ENCODE measurements at places on chromosomes 13 and 19.
A peak's percentile ranks its signal among the peaks of the same experiment; 100 is the strongest.

DNA sequence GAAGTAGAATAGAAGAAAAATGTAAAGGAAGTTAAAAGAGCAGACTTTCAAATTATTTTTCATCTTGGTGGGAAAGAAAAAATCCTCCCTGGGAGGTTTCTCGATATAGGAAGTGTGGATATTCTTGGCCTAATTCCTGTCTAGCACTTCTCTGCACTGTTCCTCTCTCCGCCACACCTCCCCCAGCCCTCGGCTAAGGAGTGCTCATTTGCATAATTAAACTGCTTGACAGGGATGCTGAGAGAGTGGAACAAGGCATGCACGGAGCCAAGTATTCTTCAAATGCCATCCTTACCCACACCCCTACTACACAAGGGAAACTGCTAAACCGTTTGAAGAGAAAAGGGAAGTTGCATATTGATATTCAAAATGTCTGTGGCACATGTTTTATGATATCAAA, 511.0 kb upstream of the HTR2A start:
- no peak for DNase-seq

- DNase-seq, result no peak
Observed at GRCh38 chr13:41854758-41855157, 106.2 kb downstream of the VWA8 start.

- peak; percentile 3 for DNase-seq
Observed at GRCh38 chr19:9406798-9407352, 28.5 kb downstream of the ZNF266 start.

DNA sequence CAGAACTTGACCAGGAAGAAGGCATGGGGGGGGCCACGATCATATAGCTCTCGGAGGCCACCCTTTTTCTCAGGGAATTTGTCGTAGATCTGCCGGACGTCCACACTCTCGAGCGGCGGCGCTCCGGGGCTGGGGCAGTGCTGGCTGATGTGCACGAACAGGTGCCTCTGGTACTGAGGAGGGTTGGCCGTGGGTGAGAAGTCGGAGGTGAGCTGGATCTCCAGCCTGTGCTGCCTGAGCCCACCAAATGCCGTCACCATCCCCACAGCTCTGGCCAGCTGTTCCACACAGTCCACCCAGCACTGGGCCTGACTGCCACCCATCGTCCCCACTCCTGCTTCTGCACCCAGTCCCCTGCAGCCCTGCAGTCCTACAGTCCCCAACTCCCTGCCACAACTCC, 12.0 kb downstream of the CD37 start:
- DNase-seq, result no peak

- no peak for DNase-seq
Observed at GRCh38 chr13:21071015-21071414, 9.6 kb upstream of the LATS2 start.

DNA sequence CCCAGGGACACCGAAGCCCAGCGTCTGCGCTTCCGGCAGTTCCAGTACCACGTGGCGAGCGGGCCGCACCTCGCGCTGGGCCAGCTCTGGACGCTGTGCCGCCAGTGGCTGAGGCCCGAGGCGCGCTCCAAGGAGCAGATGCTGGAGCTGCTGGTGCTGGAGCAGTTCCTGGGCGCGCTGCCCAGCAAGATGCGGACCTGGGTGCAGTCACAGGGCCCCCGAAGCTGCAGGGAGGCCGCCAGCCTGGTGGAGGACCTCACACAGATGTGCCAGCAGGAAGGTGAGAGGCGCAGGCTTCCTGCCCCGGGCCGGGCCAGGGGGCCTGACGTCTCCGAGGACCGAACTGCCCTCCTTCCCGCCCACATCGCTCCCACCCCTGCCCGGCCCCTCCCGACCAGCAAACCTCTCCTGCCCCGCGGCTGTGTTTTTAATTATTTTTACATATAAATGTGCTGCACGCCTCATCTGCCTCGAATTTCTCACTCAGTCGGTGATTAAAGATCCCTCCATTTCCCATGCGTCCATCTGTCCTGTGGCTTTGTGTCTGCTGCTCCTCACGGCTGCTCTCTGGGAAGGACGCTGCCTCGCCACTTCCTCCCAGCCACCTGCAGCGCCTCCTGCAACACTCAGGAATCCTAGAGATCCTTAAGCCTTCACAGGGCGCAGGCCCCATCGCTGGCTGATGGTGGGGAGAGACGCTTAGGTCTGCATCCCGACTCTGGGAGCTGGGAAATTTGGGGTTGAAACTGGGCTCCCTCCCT, 4.3 kb downstream of the ZSCAN1 start:
- no peak for DNase-seq

GRCh38 chr19:7899751-7900378, 3.8 kb upstream of the MAP2K7 start:
- DNase-seq, result no peak

GRCh38 chr13:83204886-83205285, 677.4 kb downstream of the SLITRK1 start:
- no peak for DNase-seq

DNA sequence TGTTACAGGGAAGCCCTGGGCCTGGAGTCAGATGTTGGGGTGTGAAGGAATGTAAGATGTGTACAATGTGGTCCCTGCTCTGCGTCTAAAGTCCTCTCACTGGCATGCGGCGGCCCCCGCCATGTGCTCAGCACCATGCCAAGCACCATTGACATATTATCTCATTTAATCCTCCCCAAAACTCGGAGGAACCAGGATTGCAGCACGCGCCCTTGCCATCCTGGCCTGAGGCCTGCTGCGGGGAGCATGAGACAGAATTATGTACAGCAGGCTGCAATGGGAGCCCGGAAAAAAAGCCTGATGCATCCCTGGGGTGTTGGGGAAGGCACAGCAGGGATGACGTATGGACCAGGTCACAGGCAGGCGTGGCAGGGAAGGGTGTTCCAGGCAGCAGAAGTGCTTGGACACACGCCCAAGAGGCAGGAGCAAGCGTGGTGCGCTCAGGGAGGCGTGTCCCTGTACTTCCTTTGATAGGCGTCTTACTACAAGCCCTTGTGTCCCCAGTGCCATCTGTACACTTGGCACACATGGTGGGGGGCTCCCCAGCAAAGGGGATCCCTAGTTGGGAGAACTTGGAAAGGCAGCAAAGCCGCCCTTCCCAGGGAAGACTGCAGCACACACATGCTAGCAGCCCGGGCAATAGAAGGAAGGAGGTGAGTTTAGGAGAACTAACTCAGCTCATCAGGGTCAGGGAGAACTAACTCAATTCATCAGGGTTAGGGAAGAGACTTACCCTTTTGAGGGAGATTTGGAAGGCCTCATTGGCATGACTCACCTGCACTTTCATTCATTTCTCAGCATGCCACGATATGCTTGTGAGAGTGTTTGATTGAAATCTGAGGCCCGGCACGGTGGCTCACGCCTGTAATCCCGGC, 3.4 kb downstream of the EVI5L start:
- DNase-seq, result no peak

DNA sequence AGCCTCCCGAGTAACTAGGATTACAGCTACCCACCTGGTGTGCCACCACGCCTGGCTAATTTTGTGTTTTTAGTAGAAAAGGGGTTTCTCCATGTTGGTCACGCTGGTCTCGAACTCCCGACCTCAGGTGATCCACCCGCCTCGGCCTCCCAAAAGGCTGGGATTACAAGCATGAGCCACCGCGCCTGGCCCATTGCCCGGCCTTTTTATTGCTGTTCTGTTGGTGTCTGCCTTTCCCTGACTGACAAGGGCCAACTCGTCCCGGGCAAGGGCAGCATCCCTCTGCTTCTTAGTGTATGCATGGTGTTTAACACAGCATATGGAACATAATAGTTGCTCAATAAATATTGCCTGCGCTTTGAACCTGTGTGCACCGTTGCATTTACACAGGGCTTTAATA, 6.2 kb upstream of the RETN start:
- no peak for DNase-seq

DNA sequence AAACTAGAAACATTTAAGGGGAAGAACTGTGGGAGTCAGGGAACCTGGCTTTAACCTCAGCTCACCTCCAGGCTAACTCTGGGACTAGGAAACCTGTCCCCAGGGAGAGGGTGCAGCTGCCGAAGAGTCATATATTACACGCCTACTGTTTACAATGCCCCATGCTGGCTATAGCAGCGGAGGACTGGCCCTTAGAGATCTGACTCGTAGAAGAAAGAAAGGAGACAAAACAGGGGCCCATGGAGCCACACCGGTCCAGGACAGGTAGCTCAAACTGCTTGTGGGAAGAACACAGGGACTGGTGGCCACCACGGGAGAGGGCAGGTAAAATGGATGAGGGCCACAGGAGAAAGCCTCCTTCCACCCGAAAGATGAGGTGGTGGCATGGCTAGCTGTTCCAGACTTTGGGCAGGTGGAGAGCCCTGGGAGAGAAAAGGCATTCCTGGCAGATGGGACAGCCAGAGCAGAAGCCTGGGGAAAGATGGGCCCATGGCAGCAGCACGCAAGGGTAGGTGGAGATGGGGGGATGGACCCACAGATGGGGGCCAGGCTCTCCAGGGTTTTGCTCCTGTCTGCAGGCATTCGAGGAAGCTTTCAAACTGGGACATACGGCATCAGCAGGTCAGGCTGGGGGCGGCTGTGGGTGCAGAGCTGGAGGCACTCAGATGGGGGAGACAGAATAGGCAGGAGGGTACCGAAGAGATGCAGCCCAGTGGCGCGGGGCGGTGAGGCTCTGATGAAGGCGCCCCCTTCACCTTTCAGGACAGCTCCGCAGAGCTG, 69.5 kb downstream of the LATS2 start:
- no peak for DNase-seq

DNA sequence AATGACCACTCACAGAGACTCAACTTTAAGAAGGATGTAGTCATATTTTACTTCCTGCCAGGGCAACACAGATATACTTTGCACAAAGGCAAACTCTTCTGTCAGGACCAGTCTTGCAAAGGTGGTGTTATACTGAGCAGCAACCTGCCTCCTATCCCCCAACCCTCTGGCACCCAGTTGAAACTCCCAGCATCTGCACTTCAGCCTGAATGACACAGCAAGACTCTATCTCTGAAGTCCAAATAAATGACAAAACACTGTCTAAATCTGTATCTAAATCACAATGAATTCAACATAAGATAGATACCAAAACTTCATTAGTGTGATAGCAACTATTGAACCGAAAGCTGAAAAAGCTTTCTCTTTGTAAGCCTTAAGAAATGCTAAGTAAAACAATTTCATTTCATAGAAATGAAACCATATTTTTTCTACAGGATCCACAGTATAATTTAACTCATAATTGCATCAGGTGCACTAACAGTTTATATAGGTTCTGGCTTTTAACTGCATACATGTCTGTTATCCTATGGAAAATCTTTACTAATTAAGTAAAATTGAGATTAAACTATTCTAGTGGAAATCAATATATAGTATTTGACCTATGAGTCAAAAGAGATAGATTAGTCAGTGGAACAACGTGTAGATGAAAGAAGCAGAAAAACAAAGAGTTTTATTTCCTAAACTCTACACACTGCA, 163.7 kb downstream of the TBC1D4 start:
- DNase-seq, result no peak

- DNase-seq, result no peak
Observed at GRCh38 chr13:111115061-111115964, at the start of gene ARHGEF7. TSS of gene ARHGEF7 (plus strand) at chr13:111115310. CDS start at chr13:111115527, 217 bp downstream.

DNA sequence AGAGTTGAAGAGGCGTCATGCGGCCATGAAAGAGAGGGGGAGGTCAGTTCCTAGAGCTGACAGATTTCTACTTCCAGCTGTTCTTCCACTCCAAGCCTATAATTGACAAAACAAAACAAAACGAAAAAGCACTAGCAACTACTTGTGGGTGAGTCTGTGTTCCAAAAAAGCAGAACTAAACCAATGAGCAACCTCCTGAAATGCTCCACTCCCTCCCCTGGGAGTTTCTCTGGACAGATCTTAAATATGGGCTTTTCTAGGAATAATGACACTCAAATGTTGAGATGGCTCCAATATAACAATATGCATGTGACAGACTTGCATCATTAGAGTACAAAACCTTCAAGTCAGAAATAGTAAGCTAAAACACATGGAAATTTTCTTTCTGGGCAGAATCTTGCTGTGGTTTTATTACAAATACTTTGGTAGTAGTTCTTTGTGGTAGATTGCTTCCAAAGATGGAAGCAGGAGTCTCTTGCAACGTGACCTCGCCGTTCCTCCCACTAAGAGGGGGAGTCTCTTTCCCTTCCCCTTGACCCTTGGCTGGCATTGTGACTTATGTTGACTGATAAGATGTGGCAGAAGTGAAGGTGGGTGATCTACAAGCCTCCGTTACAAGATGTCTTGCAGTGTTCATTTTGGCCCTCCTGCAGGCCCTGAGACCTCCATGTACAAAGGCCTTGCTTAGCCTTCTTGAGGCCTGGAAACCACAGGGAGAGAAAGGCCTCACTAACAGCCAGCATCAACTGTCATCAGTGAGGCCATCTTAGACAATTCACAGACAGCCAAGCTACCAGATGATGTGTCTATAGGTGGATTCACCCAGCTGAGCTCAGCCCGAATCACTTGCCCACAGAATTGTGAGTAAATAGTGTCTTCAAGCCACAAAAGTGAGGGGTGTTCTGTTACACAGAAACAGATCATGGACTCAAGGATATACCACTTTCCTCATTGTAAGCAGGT, 173.1 kb upstream of the RFC3 start:
- no peak for DNase-seq

DNA sequence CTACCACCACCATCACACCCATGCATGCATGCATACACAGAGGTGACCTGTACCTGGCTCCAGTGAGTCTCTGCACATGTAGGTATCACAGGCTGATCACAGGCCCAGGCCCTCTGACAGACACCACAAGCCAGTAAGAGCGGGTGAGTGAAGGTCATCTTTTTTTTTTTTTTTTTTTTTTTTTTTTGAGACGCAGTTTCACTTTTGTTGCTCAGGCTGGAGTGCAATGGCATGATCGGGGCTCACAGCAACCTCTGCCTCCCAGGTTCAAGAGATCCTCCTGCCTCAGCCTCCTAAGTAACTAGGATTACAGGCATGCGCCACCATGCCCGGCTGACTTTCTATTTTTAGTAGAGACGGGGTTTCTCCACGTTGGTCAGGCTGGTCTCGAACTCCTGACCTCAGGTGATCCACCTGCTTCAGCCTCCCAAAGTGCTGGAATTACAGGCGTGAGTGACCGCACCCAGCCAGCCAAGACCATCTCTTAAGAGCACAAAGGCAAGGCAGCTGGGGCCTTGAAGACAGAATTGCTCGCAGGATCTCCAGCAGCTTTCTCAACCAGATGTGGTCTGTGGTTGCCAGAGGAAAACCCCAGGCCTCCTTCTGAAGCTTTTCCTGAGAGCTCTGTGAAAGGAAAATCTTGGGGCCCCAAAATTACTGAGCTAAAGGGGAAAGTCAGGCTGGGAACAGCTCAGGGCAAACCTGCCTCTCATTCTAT, 3.2 kb upstream of the NKG7 start:
- no peak for DNase-seq

DNA sequence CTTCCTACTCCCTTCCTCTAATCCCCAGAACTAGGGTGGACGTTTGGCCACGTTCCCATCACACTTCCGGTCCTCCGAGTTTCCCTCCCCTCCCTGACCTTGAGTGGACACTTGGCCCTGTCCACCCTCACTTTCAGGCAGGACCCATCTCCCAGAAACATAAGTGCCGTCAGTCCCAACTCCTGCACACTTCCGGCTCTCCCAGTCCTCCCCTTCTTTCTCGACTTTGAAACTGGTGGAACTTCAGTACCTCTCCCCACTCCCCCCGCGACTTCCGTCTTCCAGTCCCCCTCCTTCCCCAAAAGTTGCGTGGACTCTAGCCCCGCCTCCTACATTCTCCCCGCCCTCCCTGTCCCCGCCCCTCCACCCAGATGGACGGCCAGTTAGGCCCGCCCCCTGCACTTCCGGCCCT, 278 bp upstream of the ZNF274 start:
- DNase-seq, result peak; percentile 76
